ENCODE measurements at places on chromosomes 3 and 15.

- no peak for DNase-seq
These were observed 30.6 kb downstream of the CHDH start for GRCh38 chr3:53815651-53816050.

DNA sequence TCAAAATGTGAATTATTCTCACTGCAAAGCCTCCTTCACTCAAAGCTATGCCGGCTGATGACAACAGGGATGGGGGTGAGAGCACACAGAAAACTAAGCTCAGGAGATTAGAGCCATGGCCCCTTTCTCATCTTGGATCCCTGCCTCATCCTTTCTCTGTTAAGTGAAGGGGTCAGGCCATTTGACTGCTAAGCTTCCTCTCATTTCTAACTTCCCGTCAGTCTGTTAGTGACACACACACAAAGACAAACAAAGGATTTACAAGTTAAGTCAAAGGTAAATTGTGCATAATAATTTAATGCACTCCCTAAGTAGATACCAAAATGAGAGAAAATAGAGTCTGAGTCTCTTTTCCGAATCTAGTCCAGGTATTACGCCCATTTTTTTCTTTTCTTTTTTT, 1.2 kb downstream of the SS18L2 start:
- no peak for DNase-seq

GRCh38 chr15:83324799-83325198, 40.3 kb upstream of the BNC1 start:
- no peak for DNase-seq

- no peak for DNase-seq
These were observed 8.0 kb upstream of the CCDC33 start for GRCh38 chr15:74227968-74228722.

DNA sequence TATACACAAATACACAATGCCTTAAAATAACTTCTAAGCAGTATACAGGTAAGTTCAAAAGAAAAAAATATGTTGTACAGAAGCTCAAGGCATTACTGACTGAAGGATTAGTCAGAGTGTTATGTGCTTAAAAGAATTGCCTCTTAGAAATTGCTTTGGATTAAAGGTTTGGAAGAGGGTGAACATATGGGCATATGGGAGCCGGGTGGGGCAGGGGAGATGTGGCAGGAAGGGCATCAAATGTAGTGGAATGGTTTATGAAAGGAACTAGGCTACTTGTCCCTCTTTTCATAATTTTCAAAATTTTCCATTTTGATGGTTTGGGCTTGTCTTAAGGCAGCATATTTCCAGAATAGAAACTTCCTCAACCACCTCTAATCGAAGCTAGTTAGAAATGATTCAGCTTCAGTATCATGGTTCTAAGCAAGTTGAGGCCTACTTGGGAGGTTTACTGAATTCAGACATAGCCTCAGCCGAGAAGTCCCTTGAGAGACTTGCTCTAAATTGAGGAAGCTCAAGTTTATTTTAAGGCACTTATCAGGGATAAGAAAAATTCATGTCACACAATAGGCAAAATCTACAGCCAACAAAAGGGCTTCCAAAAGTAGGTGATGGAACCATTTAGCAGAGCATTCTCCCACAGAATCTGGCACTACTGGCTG, 10.1 kb upstream of the GOLGB1 start:
- no peak for DNase-seq

- DNase-seq = no peak
These were observed 34.5 kb downstream of the UMPS start for GRCh38 chr3:124764746-124765145.
